ENCODE measurements at places on chromosomes 7 and 10.

GRCh38 chr7:40156988-40157387 lies 22.2 kb downstream of the SUGCT start:
- no peak for DNase-seq

DNA sequence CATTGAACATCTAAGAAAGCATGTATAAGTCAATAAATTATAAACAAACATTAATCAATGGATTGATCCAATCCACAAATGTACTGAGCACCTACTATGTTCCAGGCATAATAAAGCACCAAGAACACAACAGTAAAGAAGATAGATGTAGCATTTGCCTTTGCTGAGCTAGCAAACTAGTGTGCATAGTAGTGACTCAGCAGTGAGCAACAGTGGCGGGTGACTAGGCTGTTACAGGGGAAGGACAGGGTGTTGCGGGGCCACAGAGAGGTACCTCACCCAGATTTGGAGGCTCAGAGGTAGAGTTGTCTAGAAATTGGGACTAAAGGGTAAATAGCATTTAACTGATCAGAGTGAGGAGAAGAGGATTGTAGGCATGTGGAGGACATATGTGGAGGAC lies 83.6 kb downstream of the NXPH1 start:
- DNase-seq, result no peak

- DNase-seq, result no peak
These were observed 14.8 kb downstream of the GPAM start for GRCh38 chr10:112168733-112169132.

DNA sequence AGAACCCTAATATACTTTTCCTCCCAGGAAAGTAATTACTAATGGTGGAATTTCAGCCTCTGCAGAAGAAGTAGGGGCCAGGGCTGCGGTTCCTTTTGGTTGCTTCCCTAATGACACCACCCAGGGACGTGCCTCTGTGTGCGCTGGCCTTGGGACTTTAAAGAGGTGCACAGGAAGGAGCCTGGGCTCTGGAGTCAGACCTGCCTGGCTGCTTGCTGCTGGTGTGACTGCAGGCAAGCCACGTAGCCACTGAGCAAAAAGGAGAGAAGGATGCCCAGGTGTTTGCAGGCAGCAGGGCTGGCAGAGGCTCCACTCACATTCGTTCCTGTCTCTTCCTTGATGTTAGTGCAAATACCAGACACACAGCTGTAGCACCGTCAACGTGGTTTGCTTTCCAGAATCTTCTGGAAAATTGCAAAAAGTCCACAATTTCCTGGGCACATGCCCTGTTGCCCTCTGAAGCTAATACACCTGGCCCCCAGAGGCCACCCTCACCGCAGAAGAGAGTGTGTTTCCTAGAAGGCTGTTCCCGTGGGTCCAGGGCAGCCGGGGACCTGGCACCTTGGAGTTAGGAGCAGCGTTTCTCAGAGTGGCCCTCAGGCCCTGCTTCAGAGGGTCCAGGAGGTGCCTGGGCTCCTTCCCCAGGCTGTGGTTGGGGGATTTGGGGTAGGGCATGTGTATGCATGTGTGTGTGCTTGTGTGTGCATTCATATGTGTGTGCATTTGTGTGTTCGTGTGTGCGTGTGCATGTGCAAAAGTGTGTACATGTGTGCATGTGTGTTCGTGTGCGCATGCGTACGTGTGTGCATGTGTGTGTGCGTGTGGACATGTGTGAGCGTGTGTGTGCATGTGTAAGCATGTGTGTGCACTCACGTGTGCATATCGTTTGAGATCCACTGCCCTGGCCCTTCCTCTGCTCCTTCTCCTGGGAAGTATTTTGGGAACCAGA lies 12.8 kb upstream of the PRKAG2 start:
- DNase-seq, result no peak

- DNase-seq, result no peak
These were observed 298.3 kb downstream of the CNTNAP2 start for GRCh38 chr7:146414937-146415336.

GRCh38 chr10:91520661-91521060 lies 110.5 kb downstream of the HECTD2 start:
- DNase-seq, result no peak

DNA sequence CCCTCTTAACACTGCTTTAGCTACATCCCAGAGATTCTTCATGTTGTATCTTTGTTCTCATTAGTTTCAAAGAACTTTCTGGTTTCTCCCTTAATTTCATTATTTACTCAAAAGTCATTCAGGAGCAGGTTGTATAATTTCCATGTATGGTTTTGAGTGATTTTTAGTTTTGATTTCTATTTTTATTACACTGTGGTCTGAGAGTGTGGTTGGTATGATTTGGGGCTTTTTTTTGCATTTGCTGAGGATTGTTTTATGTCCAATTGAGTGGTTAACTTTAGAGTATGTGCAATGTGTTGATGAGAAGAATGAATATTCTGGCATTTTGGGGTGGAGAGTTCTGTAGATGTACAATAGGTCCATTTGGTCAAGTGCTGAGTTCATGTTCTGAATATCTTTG lies 37.9 kb upstream of the CAPZA2 start:
- DNase-seq, result no peak

GRCh38 chr10:6407034-6407721 lies 172.9 kb downstream of the PRKCQ start:
- no peak for DNase-seq

DNA sequence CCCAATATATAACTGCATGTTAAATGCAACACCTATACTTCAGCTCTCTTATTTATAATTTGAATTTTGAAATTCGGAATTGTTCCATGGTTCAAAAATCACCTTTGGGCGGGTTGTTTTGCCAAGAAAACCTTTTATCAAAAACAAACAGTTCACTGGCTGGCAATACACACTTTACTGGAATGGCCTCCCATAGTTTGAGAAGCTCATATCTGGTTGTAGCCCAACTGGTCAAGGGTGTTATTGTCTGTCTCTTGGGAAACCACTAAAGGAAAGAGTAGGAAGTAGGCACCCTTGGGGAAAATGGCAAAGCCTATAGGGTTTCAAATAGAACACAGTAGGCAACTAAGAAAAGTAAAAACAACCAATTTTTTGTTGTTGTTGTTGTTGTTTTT lies 117.9 kb downstream of the HIPK2 start:
- DNase-seq, result no peak

DNA sequence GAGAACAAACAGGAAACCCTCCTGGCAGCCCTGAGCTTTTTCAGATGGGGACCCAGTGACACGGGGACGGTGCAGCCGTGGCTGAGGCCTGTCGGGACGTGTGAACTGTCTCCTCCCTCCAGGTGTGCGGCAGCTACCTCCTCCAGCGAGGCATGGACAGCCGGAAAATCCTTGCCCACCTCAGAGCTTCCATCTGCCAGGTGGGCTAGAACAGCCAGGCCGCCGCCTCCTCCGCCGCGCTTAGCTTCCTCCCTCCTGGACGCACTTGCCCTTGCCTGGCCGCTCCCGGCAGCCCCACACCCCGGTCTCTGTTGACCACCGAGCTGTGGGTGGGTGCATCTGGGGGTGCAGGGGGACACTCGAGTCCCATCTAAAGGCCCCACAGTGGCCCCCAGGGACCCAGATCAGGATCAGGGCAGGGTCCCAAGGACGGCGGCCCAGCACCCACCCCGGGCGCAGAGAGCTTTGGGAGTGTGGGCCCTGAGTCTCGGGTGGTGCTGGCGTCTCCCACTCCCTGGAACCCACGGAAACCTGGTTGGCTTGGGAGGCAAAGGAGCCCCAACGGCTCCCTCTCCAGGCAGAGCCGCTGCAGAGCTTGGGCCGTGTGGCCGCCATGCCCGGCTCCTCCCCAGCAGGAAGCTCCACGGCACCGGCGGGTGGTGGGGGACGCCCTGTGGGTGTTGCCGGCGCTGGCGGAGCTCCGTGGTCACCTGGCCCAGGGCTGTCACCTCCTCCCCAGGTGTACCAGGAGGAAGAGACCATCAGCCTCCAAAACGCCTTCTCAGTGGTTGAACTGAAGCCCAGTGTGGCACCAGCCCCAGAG lies 32.9 kb upstream of the UTF1 start:
- DNase-seq, result no peak

GRCh38 chr10:96968682-96969423 lies 136.8 kb downstream of the LCOR start:
- no peak for DNase-seq

- DNase-seq, result no peak
These were observed 120.2 kb upstream of the SP8 start for GRCh38 chr7:20906801-20907453.

GRCh38 chr10:8014649-8015048 lies 39.8 kb upstream of the GATA3 start:
- no peak for DNase-seq

DNA sequence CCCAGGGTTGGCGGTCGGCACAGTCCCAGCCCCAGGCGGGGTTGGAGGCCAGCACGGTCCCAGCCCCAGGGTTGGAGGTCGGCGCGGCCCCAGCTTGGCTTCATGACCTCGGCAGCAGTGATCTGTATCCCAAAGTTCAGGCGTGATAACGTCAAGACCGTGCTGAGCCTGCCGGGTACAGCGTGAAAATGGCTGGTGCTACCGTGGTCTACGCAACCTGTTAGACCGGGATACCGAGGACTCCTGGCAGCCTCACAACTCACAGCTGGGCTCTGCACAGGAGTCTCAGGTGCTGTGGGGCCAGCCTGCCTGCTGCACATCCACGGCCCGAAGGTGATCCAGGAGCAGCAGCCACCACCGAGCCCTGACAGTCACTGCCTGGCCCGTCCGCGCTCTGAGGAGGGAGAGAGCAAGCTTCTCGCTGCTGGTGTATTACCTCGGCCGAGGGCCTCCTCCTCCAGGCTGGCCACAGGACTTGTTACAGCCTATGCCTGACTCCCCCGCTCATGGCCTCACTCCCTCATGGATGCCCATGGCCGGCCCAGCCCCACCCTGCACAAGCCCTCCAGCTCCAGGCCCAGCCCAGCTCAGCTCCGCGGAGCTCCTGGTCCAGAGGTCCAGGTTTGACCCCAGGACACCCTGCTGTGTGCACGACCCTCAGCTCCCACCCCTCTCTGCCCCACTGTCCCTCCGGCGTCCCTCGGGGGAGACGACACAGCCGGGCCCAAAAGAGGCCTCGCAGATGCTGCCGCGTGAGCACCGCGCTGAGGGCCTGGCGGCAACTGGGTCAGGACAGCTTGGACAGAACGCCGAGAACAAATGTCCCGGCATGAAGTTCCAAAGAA lies 156.0 kb downstream of the ELFN1 start:
- no peak for DNase-seq

- DNase-seq, result no peak
These were observed 11.5 kb upstream of the LIPA start for GRCh38 chr10:89263091-89263490.

GRCh38 chr7:95558864-95559263 lies 37.5 kb downstream of the PDK4 start:
- no peak for DNase-seq

DNA sequence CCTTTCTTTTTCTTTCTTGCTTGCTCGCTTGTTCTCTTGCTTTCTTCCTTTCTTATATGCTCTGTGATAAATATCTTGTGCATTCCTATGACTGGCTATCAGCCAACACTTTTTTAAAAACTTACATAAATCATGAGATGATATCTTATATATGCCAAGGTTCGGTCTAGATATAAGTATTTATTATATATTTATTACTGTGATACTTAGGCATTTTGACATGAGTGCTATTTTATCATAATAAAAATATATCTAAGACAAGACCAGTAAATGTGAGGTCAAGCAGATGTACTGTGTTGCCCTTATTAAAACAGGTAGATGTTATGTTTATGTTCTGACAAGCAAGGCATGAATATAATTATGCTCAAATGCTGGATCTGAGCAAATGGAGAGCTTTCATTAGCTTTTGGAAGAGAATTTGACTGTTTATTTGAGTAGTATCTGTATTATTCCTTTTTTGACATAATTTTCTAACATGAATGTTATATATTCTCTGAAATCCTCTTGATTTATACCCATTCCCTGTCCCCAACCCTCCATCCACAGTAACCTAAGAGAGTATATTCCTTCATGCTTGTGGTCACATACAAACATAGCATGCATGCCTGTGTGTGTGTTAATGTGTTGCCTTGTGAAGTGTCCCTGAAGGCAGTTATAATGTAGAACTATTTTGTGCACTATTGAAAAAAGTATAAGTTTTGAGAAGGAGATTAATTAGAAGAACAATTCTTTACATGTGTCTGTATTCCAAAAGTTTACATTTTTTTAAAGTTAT lies 158.0 kb downstream of the HDAC9 start:
- no peak for DNase-seq

GRCh38 chr10:113232928-113233511 lies 283.0 kb downstream of the TCF7L2 start:
- DNase-seq, result no peak

DNA sequence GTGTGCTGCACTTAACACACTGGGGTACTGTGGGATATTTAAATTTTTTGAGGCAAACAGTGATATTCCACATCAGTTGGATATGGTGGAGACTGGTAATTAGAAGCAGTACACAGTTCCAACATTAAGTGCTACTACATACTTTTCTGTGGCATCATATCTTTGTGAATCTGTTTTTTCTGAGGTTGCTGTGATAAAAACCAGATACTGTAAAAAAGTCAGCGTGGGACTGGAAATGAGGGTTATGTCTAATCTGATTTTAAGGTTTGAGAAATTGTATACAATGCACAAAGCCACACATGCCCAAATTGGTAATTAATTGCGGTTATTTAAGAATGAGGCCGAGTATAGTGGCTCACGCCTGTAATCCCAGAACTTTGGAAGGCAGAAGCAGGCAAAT lies 41.2 kb downstream of the TBC1D12 start:
- DNase-seq, result no peak

GRCh38 chr10:16893664-16894063 lies 76.4 kb upstream of the RSU1 start:
- DNase-seq, result no peak

DNA sequence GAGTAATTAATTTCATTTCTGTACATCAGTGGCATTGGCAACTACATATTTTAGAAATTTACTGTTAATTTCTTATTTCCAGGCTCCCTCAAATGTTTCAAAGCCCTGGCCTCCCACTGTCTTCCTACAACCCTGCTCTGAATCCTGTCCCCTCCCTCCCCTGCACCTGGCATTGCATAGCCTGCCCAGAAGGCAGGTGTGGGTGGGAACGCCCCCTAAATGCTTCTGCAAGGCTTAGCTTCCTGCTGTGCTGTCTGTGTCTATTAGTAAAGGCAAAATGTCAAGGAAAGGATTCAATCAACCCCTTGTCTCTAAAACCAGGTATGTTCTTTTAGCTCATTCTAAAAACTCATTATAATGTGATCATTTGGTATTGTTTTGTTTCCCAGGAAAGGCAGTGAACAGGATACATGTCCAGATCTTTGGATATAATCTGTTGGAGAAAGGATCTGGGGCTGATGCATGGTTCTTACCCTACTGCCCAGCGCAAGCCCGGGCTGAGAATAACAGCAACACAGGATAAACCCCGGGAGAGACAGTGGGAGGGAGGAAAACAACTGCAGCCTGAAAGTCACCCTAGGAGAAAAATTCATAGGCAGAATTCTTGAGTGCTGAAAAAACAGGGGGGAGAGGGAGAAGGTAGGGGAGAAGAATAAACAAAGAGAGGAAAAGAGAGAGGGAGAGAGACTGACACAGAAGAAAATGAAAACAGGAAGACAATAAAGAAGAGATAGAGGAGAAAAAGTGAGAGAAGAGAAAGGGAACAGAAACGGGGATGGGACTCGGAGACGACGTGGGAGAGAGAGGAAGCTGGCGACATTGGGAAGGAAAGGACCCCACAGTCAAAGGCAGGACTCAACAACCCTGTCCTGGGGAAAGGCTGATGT lies 589 bp downstream of the ZNF488 start:
- DNase-seq, result no peak

All from tibial nerve (tissue), 4 donors.